ENCODE measurements at places on chromosomes 2 and 18.
A peak's percentile ranks its signal among the peaks of the same experiment; 100 is the strongest.

DNA sequence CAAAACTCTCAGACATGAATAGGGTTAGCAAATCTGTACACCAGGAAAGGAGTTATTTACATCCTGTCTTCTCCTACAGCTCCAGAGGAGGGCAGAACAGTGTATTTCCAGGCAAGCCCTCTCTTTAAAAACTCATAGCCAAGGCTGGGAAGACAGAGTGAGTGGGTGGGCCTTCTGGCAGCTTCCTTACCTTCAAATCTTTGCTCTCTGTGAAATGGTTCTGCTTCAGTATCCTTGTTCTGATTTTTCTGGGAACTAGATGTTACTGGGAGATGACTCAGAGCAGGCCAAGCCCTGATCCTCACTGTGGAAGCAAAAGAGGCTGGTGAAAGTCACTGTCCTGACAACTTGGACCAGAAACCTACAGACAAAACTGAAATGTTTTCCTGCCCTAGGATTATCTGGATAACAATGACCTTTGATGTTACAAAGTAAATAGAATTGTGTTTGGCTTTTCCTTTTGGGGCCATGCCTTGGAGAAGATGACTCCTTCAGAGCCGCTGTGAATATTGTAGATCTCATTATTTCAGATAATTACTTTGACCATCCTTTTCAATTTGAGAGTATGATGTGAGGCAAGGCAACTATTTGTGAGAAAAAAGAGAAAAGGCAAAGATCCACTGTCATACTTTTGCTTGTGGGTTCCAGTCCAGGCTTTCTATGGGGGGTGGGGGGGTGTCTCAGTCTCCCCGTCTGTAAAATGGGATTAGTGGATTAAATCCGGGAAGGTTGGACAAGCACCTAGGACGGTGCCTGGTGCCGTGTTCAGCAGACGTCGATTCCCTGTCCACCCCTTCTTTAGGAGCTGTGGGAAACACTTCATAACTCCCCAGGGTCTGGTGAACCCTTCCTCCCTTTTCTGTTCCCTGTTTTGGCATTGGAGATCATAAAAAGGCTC is 644 bp upstream of the QPCT start:
- no peak for DNase-seq

GRCh38 chr2:46769809-46770208 is 145.8 kb downstream of the MCFD2 start:
- no peak for DNase-seq

GRCh38 chr2:102839668-102840388 is 78.0 kb downstream of the TMEM182 start:
- peak; percentile 57 for DNase-seq

DNA sequence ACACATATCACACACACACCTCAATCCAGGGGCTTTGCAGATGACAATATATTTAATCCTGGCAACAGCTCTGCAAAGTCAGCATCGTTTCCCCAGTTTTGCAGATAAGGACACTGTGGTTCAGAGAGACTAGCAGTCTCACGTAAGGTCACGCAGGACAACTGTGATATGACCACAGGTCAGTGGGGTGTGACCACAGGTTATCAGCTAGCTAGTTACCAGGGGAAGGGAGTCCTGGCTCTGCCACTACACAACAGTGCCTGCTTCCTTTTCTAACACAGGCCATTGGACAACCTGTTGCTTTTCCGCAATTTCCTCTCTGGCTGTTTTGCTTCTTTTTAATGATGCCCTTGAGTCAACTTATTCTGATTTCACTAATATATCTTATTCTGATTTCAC is 33.3 kb downstream of the RBMS1 start:
- no peak for DNase-seq

DNA sequence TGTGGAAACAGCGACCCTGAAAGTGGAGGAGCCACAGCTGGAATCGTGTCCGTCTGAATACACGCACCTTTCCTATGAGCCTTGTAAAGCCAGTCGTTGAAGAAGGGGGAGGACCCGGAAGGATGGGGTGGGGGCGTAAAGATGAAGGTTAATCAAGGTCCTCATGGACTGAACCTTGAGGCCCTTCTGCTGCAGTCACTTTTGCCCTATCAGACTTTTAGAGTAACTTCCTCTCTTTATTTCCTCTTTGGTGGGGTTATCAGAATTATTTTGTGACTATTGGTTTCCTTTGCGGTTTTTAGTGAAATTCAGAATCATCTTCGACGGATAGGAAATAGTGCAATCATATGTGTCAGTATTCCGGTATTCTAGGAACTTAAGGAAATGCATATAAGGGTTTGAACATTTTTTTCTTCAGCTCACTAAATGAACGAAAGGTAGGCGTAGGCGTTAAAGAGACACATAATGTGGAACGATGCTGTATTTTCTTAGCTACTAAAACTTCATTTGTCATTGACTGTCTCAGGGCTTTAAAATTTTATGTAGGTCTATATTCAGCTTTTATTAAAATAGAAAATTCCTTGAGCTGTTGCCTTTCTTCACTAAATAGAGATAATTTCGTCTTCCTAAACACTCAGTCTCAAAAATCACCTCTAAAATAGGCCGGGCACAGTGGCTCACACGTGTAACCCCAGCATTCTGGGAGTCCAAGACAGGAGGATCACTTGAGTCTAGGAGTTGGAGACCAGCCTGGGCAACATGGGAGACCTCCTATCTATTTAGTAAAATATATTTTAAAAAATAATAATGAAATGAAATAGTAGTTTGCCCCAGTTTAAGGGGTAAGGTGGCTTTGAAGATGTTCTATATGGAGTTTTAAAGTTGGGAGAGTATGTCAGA is 1.4 kb upstream of the YES1 start:
- no peak for DNase-seq

DNA sequence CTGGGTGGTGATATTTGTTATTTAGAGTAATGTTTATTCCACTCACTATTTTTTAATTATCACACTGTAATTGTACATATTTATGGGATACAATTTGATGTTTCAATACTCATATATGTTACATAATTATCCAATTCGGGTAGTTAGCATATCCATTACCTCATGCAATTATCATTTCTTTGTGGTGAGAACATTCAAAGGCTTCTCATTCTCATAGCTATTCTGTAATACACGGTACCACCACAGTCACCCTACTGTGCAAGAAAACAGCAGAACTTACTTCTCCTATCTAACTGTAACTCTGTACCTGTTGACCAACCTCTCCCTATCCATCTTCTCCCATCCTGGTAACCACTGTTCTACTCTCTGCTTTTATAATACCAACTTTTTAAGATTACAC is 4.6 kb downstream of the TBC1D8 start:
- no peak for DNase-seq

DNA sequence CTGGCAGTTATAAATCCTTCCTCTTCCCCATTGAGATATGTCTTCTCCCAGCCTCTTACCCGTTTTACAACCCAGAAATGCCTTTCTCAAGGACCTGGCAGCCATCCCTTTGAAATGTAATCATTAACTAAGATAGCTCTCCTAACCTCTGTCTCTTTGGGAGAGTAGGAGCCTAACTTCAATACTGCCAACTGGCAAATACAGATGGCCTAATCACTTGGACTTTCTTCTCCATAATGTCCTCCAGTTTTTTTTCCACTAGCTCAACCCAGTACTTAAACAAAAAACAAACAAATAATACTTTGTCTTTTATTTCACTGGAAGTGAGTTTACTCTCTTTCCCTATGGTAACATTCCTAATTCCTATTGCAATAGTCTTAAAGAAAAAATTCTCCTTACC is 1391.1 kb downstream of the SUCLG1 start:
- DNase-seq, result no peak

GRCh38 chr2:15117409-15118050 is 443.6 kb downstream of the NBAS start:
- DNase-seq, result no peak

DNA sequence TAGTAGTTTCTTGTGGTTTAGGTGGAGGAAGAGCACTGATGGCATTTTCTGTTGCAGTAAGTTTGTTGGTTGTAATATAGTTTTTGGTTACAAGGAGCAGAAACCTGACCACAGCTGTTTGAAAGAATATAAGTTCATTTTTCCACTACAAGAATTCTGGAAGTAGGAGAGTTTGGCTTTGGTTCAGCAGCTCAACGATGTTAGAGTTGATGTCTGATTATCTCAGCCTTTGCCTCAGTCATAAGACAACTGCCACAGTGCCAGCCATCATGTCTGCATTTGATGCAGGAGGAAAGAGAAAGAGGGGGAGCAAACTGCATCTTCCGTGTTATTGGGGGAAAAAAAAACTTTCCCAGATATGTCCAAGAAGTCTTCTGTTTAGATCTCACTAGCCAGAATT is 119.1 kb downstream of the LYPD1 start:
- no peak for DNase-seq
